ENCODE measurements at places on chromosomes 7 and 10.
A peak's percentile ranks its signal among the peaks of the same experiment; 100 is the strongest.

DNA sequence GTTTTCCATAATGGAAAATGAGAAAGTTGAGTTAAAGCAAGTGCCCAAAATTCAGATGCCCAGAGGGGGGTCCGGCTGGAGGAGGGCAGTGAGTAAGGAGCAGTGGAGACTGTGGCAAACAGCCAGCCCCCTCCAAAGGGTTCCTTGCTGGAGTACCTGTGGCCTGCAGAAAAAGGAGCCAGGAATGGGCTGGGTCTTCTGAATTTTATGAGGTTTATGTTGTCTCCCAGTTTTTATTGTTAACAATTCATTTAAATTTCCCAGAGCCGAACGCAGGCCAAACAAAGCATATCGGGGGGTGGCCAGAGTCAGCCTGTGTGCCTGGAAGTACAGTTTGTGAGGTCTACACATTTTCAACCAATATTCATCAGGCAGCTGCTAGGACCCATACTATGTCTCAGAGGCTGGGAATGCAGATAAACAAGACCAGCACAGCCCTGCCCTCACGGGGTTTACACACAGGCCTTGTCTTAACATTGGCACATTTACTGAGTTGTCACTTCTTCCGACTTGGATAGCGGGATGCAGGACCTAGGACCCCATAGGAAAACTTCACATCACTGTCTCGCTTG lies 12.9 kb upstream of the CSGALNACT2 start:
- DNase-seq = no peak

- DNase-seq = peak; percentile 53
Observed at GRCh38 chr10:34526186-34526585, 288.9 kb downstream of the PARD3 start.

- DNase-seq = peak; percentile 28
Observed at GRCh38 chr10:31083765-31084184, 52.1 kb upstream of the ZNF438 start.

DNA sequence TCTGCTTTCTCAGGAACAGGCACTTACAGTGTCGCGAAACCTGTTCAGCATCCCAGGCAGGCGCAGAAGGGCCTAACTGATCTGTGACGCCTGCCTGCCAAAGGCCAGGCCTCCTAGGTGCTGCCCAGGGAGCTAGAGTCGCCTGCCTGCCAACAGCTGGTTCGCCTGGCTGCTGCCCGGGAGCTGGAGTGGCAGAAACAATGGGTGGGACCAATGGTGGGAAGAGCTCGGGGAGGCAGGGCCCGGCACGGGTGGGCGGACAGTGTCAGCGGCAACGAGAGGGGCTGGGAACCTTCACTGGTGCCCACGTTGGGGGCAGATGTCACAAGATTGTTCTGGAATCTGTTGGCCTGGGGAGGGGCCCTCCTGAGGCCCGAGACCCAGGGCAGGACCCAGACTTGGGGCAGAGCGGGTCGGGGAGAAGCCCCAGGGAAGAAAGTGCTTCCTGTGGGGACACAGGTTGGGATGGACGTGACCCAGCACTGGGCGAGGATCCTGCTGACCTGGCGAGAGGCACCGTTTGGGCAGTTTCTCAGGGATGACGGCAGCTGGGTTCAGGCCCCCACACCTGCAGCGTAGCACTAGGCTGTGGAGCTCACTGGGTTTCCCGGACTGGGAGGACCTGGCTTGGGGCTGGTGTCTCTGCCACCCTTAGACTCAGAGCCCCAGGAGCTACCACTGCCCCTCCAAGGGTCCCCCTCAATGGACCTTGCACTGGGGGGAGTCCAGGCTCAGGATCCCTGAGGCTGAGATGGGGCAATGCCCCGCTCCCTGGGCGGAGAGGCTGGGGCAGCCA lies 181.8 kb downstream of the ELFN1 start:
- no peak for DNase-seq

GRCh38 chr10:86366902-86367151 lies 232 bp upstream of the GRID1 start:
- DNase-seq = no peak

- peak; percentile 43 for DNase-seq
Observed at GRCh38 chr10:86594535-86594934, 59.8 kb upstream of the OPN4 start.

DNA sequence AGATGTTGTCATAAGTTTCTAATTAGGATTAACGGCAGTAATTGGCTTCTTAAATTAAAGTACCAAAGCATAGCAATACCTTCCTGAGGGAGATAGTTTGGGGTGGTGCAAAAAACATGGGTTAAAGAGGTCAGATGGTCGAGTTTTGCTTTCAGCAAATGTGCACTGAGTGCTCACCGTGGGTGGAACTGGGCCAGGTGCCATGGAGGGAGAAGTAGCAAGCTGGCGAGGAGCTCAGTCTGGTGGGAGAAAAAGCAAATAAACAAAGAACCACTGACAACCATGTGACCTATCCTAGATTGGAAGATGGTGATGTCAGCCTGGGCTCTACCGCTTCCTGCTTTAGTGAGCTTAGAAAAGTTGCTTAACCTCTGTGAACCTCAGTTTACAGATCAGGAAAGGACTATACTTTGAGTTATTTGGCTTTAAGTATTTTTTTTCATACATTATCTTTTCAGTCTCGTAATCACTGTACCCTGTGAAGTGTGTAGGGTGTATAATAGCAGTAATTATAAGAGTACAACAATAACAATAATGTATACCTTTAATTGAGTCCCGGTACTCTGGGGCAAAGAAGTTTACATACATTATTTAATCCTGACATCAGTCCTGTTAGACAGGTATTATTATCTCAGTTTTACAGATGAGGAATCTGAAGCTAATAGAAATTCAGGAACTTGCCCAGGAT lies 69.0 kb upstream of the PDCD4 start:
- peak; percentile 21 for DNase-seq
